NT2/D1 (cell line): ENCODE measurements at places on chromosomes 16 and 17.

DNA sequence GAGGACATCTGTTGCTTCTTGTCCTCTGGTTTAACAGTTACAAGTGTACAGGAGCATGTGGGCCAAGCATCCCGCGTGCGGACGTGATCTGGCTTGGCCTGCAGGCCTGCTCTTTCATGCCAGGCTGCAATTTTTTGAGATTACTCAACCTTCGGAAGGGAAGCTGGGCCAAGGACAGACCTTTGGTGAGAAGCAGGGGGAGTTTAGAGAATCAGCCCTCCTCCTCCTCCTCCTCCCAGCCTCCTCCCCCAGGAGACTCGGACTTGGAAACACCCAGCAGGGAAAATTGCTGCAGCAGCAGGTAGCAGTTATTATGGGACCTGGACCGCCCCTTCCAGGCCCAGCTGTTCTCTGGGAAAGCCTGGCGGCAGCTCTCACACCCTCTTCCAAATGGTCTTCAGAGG lies 5.1 kb upstream of the KLHL36 start:
- DNase-seq, result no peak

- no peak for DNase-seq
Measured at GRCh38 chr17:50986989-50987660, 121.0 kb upstream of the TOB1 start.

- DNase-seq, result no peak
Measured at GRCh38 chr17:66542129-66542966, 239.9 kb downstream of the PRKCA start.

- no peak for DNase-seq
Measured at GRCh38 chr16:1511662-1512569, 18.8 kb downstream of the TELO2 start.

DNA sequence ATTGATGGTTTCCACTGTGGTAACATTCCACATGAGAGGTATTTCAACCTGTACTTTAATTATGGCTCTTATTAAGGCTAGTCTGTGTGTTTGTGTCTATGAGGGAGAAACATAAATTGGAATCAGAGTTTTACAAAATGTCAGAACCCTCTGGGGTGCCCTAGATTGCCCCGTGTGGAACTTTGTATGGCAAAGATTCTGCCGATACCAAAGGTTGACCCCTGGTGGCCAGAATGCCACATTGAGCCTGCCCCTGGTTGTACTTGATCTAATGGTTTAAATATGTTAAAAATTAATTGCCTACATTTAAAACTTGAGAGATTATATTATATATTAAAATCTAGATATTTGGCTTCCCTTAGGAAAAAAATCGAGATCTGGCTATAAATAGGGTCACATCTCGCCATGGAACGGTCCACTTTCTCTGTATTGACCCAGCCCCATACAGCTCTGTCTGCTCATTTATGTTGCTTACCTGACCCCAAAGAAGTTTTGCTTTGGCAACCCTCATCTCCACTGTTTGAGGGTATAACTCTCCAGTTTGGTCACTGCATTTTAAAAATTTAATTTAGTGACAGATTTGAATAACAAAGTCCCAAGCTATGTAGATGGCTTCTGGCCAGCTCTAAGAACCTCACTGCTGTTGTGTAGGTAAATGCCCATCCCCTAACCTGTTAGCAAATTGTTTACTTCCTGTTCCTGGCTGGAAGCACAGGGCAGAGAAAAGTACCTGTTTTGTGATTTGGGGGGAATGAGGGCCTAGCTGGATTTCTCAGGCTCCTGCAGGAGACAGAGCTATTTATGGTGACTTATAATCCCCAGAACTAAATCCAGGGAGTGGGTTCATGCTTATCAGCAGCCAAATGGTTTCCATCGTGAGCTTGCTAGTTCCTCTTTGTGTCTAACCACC lies 95.0 kb downstream of the PLCG2 start:
- no peak for DNase-seq

GRCh38 chr16:52552643-52553042 lies 5.7 kb upstream of the TOX3 start:
- no peak for DNase-seq

DNA sequence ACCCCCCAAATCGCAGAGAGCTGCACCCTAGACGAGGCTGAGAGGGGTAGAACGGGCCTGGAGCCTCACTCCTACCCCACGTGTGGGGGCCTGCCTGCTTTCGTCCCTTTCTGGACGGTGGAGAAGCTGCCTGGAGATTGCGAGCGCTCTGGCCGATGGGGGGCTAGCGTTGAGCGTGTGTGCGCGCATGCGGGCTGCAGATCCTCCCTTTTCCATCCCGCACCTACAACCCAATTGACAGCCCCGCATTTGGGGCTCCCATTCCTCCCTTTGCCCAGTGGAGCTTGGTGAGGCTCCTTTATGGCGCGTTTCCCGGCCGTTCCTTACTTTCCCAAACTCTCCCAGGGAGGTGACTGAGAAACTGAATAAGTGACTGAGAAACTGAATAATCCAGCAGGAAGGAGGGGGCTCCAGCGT lies 907 bp upstream of the ESRP2 start:
- no peak for DNase-seq

DNA sequence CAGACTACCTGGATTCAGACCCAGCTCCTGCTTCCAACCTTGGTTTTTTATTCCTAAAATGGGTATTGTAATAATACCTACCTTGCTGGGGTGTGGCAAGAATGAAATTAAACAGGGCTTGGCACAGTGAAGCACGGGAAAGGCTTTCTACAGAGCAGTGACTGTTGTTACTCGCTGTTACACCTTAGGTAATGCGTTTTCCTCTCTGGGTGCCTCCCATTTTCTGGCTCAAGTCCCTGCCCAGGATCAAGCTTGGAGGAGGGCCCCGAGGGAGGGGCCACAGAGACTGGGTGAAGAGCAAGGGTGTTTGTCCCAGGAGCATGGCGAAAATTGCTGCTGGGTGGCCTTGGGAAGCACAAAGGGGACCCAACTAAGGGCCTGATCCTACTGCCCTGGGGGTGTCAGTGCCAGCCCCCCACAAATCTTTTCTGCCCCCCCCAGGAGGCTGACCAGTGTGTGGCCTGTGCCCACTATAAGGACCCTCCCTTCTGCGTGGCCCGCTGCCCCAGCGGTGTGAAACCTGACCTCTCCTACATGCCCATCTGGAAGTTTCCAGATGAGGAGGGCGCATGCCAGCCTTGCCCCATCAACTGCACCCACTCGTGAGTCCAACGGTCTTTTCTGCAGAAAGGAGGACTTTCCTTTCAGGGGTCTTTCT lies 13.3 kb downstream of the MIEN1 start:
- no peak for DNase-seq

- DNase-seq, result no peak
Measured at GRCh38 chr17:32564325-32564724, 77.5 kb downstream of the CDK5R1 start.

DNA sequence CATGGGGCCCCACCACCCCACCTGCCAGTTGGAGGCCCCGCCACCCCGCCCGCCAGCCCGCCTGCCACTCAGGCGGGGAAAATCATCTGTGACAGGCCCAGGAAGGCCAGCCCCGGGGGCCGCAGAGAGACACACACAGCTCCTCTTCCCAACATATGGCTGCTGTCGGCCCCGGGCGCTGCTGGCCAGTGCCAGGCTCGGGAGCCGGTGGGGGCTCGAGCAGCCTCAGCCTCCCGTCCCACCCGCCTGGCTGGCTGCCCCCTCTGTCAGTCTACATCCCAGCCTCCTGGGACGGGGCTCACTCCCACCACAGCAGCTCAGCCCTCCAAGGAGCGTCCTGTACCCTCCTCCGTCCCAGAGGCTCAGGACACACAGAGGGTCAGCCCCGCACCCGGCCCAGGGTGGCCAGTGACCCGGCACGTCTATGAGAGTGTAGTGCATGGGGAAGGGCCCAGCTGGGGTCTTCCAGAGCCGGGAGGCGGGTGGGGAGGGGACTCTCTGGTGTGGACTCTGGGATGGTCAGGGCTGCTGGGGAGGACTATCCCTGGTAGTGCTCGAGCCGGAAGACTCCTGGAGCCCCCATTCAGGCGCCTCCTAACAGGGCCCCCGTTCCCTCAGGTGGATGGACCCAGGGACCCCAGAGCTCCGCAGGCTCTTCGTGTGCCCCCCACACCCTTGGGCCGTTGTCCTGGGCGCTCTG lies 3.6 kb upstream of the PRR35 start:
- no peak for DNase-seq

DNA sequence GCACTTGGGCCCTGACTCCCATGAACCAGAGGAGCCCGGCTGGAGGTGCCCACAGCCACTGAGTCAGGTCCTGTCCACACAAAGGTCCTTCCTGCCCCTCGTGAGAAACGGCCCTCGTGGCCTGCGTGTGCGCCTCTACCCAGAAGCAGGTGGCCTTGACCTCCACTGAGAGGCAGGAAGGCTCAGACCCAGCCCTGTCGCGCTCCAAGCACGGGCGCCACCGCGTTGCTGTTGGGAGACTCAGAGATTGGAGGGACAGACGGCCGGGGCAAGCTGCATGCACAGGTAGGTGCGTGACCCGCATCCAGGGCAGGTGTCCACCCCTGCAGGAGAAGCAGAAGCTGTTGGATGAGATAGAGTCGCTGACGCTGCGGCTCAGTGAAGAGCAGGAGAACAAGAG lies 8.1 kb upstream of the CAPN15 start:
- no peak for DNase-seq

- DNase-seq, result no peak
Measured at GRCh38 chr17:3557768-3558583, at the start of gene TRPV3. Gene TRPV3, minus strand, starts transcription at chr17:3557812. Its CDS starts 2,962 bp downstream, at chr17:3554850.

DNA sequence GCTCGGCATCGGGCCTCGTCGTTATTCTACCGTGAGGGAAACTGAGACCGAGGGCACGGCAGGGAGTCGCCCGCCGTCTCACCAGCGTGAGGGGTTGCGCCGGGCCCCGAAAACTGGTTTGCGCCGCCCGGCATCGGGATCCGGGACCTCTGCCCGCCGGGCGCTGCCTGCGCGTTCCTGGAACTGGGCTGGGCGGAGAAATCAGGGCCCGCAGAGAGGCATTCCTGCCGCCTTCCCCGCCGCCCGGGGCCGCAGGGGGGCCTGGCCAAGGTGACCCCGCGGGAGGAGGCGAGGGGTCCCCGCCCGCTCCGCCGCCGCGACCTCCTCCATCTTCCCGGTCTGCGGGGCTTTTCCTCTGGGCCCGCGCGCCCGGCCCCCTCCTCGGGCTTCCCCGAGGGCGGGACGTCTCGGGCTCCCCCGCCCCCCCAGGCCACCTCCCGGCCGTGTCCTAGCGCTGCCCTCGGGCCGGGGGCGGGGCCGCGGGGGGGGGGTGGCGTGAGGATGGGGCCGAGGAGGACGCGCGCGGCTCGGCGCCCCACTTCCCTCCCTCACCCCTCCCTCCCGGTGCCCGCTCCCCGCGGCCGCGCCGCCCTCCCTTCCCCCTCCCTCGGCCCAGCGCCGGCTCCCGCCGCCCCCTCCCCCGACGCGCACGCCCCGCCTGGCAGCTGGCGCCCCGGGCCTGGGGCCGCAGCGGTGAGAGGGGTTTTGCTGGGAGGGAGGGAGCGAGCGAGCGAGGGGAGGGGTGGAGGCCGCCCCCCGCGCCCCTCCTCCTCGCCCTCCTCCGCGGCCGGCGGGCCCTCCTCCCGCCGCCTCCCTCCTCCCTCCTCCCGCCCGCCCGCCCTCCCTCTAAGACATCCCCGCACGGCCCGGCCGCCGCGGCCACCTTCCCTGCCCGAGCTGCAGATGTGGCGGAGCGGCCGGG lies at the start of gene GLIS2:
TSS of gene GLIS2 (plus strand) at position 882 of the 922 bp plus-strand sequence. CDS start 16,214 bp downstream, outside the sequence.
- no peak for DNase-seq

DNA sequence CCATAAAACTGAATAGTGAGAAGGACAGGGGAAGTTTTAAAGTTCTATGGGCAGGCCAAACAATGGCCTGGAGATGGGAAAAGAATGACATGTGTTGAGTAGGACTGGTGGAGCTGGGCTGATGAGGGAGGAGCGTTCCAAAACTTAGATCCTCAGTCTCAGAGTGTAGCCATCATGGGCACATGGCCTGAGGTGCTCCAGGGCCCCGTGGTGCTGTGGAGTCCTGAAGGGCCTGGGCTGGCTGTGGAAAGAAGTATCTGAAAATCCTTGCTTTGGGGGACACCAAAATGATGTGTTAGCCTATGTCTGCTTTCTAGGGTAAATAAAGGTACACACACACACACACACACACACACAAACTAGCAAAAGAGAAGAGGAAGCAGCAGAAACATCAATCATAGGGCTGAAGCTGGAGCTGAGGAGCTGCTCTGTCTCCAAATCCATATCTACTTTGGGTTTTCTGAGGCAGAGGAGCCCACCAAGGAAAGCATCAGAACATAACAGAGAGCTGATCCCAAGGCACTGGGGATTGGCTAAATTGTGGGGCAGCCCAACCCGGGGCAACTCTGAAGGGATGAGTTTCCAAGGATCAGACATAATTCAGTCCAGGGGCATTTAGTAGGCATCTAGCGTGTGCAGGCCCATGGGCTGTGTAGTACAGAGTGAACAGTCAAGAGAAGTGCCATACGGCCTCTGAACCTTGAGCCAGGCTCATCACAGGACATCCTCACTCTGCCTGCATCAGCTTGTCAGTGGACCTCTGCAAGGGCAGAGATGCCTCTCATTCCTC lies 85.2 kb downstream of the C16orf78 start:
- no peak for DNase-seq

GRCh38 chr16:50538411-50539052 lies 9.7 kb upstream of the NKD1 start:
- DNase-seq, result no peak
